ENCODE measurements at places on chromosomes 12 and 14.

DNA sequence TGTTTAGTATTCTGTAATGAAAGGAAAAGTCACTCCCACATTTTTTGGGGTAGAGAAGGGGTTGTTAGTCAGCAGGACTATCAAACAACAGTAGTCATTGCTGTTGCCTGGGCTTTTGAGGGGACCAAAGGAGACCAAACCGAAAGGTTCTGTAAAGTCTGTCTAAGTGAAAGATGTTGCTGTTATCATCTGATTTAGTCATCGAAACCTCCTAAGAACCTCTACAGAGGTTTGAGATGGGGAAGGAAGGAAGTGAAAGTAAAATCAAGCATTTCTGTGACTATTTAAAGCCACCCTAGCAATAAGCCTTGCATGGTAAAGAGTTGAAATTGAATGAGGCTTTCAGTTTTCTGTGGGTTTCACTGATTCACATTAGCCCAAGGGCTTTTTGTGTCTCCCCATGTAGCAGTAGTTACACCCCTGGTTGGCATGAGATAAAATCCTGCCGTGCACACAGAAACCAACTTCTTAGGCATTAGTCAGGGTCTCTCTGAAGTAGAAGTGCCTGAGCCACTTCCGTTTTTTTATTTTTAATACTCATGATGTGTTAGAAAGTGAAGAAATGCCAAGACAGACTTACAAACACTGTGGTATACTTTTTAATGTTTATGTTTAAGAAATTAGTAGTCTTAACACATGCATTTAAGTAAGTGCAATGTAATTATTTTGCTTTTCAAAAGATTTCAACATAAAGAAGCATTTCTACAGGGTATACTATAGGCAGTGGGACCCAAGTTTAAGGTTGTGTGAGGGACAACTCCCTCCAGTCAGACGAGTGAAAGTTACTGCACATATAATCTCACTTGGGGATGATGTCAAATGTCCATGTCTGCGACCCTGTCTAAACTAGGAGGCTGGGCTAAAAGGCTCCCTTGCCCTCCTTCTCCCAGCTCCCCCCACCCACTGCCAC, 50.4 kb downstream of the DYRK2 start:
- peak; percentile 56 for DNase-seq

- DNase-seq: no peak
These were observed 351.7 kb downstream of the TMEM121 start for GRCh38 chr14:105878125-105878524.

DNA sequence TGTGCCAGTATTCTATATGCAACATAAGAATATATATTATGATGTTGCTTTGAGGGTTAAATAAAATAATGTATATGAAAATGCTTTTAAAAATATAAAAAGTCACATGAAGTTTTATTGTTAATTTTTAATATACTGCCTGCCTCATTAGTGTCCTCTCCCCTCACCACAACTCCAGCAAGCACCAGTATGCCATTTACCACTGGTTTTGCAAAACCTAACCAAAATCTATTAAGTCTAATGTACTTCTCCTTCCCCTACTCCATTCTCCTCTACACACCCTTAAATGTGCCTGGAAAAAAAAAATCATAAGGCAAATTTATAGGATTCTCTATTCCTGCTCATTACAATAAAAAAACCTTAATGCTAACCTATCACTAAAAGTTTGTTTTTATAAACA, 24.0 kb upstream of the GNG2 start:
- no peak for DNase-seq

DNA sequence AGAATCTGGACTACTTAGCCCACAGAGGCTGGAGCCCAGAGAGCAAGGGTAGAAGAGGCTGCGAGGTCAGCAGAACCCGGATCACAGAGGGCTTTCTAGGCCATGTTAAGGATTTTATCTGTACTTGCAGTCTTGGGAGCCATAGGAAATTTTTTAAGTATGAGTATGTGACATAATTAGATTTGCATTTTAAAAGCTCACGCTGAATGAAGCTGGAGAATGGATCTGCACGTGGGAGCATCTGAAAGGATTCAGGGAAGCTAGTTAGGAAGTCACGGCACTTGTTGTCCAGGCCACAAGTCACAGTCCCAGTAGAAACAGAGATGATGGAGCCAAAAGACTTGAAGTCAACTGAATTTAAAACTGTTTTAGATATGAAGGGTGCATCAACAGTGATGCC, 14.1 kb downstream of the CORO1C start:
- no peak for DNase-seq

DNA sequence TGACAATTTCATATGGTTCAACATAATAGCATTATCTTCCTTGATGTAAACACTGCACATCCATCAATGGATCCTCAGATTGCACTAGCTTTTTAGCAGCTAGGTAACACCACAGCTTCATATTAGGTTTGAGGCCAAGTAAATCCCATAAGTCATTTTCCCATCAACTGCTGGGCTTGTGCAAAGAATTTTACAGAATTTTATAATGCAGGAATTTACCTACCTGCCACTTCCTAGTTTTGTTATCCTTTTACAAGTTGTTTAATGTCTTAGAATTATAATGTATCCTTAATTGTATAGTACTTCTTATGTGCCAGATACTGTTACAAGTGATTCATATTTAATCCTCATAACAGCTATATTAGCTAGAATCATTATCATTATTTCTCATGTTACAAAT, 36.4 kb downstream of the CPNE8 start:
- no peak for DNase-seq
